Effector memory CD8-positive, alpha-beta T cell (primary cell): ENCODE measurements at places on chromosomes 6 and 20.

DNA sequence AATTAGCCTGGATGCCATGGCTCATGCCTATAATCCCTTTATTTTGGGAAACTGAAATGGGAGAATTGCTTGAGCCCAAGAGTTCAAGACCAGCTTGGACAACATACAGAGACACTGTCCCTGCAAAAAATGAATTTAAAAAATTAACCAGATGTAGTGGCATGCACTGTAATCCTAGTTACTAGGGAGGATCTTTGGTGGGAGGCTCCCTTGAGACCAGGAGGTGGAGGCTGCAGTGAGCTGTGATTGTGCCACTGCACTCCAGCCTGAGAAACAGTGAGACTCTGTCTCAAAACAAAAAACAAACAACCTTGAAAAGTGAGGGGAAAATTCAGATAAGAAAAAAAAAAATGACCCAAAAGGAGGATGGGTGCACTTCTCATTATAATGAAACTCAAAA lies 23.4 kb downstream of the CAP2 start:
- no peak for DNase-seq

GRCh38 chr20:49845060-49845459 lies 32.4 kb downstream of the SLC9A8 start:
- DNase-seq: no peak

GRCh38 chr20:16292226-16292880 lies 280.9 kb downstream of the KIF16B start:
- no peak for DNase-seq

DNA sequence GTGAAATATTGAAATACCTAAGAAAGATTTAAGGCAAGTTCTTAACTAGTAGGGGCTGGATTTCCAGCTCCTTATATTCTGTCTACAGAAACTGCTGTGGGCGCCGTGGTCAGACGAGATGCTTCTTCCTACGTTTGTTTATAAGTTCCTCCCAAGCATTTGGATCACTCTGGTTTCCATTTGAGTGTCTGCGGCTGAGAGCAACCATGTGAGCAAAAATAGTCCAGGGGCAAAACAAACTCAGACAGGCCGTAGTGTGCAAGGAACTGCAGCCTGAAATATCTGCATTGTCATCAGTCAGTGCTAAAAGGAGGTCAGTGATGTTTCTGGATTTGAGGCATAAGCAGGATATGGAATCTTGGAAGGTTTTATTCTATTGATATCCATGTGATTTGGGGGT lies 485.9 kb upstream of the JAG1 start:
- DNase-seq: no peak

DNA sequence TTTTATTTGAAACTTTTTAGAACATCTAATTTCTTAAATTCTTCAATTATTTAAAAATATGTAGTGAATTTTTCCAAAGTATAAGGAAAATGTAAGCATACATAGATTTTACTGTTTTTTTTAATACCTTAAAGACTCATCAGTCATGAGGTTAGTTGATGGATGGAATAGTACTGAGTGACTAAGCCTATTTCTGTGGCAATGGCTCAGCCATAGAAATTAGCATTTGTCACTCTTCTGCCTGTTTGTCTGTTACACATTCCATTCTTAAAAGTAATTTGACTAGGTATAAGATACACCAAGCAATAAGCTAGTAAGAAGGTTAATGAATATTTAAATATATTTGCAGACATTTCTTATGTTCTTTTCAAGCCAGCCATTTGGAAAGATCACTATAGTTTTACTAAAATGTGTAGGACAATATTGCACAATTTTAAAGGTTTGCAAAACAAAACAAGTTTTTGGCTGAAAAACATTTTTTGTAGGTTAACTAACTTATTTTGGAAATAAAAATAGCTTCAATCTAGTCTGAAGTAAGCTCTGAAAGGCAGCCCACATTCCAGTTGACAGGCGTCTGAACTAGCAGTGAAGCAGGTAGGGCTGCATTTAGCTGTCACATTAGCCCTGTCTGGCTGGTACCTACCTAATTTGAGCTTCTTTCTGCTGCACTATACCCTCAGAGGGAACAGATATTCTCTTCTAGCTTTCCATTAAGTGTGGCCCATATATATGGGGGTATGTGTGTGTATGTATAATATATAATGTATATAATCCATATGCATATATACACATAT lies 385.7 kb downstream of the GRIK2 start:
- DNase-seq: no peak

DNA sequence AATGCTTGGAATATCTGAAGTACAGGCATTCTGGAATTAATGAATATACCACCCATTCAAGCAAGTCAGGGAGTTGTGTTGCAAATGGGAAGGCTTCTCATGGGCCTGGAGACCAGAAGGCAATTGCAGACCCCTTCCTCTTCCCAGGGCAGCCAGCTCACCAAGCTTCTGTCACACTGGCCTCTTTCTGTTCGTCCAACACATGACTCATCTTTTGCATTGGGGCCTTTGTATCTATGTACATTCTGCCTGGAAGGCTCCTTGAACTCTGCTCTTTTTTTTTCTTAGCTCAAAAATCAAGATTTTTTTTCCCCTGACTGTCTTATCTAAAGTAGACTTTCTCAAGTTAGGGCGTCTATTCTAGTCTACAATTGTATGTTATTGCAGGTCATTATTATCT lies 132.9 kb upstream of the MYLIP start:
- DNase-seq: no peak

DNA sequence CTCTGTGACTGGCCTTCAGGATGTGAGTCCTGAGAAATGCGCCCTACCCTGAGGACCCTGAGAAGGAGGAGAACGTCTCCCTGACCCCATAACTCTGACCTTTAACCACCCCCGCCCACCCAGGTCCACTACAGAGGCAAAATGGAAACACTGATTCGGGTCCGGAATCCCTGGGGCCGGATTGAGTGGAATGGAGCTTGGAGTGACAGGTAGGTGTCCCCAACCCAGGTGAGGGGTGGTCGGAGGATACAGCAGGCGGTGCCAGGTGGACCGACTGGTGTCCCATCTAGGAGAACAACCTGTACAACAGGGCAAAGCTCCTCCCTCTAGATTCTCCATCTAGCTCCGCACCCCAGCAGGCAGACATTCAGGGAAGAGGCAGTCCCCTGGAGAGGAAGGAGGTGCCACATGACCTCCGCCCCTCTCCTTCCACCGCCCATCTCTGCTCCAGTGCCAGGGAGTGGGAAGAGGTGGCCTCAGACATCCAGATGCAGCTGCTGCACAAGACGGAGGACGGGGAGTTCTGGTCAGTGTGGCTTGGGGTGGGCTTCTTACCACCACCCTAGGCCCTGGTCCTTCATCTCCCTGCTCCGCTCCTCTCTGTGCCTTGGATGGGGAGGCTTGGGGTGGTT lies 17.6 kb downstream of the CAPN11 start:
- no peak for DNase-seq

GRCh38 chr20:46330072-46330763 lies 21.9 kb upstream of the CDH22 start:
- DNase-seq: no peak

DNA sequence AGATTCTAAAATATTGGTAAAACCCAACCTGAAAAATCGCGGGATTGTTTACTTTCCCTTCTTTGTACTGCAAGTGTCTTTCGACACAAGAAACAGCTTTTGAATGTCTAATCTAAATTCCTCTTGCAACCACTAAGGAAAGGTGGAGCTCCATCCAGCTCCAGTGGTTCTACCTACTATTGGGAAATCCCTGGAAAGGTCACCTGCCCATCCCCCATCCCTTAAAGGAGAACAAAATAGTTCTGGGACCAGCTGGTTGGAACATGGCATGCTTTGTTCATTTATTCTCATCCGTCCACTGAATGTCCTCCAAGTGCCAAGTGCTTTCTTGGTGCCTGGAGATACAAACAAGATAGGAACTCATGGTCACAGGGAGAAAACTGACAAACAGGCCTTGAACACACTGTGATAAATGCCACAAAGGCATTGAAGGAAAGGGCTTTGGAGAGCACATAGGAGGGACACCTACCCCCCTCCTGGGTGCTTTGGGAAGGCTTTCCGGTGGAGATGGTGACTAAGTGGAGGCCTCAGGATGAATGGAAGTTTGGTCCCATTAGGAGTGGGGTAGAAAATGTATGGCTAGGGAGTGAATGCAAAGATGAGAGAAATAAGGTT lies 2.3 kb upstream of the CITED2 start:
- DNase-seq: no peak

DNA sequence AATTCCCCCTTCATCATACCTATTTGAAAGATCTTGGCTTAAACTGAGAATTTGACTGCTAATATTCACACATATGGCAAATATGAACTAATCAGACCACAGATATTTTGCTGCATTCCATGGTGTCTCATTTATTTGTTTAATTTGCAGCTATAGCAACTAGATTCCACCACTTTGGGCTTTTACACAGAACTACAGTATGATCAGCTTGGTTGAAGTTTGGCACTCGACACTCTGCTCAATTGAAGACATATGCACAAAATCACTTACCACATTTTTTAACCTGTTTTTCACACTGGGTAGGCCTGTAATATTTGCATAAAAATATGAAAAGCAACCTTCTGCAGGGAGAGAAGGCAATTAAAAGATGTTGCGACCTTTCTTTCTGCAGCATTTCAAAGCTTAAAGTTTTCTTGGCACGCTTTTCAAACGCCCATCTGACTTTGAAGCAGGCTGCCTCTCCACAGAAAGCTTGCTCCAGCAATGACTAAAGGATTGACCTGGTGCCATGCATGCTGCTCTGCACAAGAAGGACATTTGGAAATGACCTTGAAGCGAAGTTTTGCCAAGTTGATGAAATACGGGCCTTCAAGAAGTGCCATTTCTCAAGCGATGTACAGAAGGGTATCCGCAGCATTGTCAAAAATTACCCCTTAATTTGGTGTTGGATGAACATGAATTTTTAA lies 126.7 kb downstream of the AIG1 start:
- DNase-seq: no peak

GRCh38 chr6:72739368-72739779 lies 117.5 kb downstream of the KCNQ5 start:
- DNase-seq: no peak
